CD4-positive, alpha-beta T cell treated with Interleukin-10 for 1 hour (primary cell): ENCODE measurements at places on chromosomes 3 and 15.

DNA sequence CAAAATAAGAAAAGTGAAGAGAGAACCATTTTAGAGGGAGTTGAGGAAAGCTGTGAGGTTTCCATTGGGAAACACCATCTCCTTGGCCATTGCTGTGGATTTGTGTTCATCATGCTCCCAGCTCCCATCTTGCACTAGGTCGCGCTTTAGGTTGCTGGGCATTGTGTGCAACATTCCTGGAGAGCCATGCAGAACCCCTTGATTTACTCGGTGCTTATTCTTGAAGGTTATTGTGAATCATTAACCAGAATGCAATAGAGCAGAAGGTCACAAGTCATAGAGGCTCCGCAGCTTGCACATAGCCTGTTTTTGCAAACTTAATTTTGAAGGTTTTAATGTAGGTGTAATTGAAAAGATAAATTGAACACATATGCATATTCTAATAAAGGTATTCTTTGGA lies 239.2 kb upstream of the IL12A start:
- no peak for DNase-seq

DNA sequence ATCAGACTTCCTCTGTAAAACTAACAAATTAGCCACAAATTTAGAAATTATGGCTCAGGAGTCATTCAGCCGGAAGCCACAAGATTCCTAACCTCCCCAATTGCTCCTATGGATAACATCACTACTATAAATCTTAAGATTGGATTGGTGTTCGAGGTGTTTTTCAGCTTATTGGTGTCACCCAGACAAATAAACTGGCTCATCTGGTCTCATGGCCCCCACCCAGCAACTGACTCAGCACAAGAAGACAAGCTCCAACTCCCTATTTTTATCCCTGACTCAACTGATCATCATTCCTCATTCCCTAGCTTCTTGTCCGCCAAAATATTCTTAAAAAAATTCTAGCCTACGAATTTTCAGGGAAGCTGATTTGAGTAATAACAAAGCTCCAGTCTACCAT lies 135.1 kb upstream of the STRIT1 start:
- DNase-seq, result no peak

DNA sequence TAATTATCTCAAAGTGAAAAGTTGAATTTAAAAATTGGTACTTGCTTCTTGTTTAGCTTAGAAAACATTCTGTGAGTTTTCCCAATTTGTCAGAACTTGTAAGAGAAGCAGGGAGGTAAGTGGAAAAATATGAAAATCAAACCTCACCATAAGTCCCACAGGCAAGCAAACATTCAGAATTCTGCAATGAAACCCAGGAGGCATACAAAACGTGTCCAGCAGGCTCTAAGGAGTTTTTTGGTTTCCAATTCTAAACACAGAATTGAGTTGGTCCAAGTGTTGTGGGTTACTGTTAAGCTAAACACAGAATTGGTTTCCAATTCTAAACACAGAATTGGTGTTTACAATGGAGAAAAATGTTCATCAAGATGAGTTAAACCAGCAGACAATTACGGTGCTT lies 27.1 kb upstream of the ACKR4 start:
- DNase-seq, result no peak

DNA sequence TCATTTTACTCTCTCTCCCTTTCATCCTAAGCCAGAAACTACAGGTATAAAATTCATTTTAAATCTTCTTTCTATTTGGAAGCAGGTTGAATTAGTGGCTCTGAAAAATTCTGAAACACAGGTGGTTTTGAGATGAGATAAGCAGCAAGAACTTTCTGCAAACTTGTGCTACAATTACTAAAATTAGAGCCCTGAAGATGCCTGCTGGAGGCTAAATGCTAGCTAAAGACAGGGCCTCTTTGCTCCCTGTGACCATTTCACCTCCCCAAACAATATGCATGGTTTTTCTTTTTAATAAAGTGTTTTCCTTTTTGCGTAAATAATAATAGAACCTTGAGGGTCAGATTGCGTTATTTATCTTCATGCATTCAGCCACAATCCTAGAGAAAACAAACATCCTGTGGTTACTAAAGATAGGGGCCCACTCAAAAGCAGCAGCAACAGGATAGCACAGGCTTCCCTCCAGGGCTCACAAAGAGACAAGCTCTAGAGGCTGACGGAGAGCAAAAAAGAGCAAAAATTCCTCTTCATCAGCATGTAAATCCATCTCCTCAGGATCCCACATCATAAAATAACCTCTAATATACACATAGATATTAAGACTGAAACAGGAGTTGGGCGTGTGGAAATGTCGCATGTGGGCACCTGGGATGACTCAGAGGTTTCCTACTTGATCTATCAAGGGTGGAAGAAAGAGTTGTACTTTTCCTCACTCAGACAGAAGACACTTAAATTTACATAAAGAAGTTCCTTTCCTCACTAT lies 26.5 kb upstream of the CP start:
- DNase-seq, result no peak

DNA sequence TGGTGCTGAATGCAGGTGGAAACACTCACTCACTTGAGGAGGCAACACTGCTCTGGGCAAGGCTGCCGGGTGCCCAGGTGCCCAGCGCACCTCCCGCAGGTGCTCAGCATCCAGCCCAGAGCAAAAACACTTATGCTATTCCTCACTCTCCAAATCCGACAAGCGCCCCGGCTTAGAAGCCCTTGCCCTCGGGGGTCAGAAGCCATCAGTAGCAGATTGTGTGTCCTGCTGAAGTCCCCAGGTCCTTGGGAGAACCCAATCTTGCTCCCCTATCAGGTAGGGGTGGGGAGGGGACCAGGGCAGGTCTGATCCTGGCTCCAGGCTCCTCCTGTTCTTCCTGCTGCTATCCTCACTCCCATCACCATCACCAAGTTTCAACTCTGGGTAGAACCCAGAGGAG lies 46.7 kb downstream of the TLE3 start:
- no peak for DNase-seq
